ENCODE measurements at places on chromosomes 7 and 10. TPM values are rescaled to one million over a fixed set of nuclear protein-coding genes. Genes with fewer than 3 reads are reported as not detected.
A peak's percentile ranks its signal among the peaks of the same experiment; 100 is the strongest.

GRCh38 chr7:101244375-101245146, at the start of gene FIS1:
Gene FIS1, minus strand, starts transcription at chr7:101245081. Its CDS starts 77 bp downstream, at chr7:101245004.
- peak; percentile 96 for DNase-seq

- DNase-seq = no peak
These were observed 180.7 kb upstream of the GPR26 start for GRCh38 chr10:123485341-123485960.

GRCh38 chr7:43137811-43138210, 25.4 kb downstream of the HECW1 start:
- no peak for DNase-seq

- DNase-seq = no peak
These were observed 64.9 kb downstream of the PRKG1 start for GRCh38 chr10:51139176-51139575.

DNA sequence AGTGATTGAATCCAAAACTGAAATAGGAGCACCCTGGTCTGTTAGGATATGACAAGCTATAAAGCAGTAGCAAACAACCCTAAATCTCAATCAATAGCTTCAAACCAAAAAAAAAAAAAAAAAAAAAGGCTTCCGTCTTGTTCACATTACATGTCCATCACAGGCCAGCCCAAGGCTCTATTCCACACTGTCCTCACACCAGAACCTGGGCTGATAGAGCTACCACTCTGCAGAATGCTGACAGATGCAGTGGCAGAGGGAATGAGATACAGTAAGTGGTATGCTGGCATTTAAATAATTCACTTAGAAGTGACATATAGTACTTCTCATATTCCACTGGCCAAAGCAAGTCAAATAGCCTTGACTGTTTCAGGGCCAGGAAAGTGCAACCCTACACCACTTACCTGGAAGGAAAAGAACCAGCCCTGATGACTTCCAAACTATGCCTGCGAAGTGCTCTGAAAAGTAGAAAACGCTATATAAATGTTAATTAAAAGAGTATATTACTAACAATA, 5.8 kb downstream of the CDCA7L start:
- DNase-seq = no peak

DNA sequence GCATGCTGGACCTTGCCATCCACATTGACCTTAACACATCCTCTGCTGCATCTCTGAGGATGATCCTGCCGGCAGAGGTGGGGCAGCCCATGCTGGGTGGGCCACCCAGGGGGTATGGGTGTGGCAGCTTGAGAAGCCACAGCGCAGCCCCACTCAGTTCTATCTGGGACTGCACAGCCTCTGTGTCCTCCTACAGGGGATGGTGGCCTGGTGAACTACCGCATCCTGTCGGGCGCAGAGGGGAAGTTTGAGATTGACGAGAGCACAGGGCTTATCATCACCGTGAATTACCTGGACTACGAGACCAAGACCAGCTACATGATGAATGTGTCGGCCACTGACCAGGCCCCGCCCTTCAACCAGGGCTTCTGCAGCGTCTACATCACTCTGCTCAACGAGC, 12.2 kb upstream of the C10orf105 start:
- no peak for DNase-seq

The SEMA3D gene
- total RNA-seq = 1.7 TPM

The VAX1 gene
- total RNA-seq = not detected

The EBLN1 gene
- total RNA-seq = not detected

The BTBD16 gene
- not detected for total RNA-seq

The TSPAN15 gene
- 68.3 TPM for total RNA-seq

Measured in upper lobe of left lung (tissue), 6 donors.